ENCODE measurements at places on chromosomes 7 and 10.

- DNase-seq: no peak
Measured at GRCh38 chr10:13649844-13650520, 63.2 kb downstream of the PRPF18 start.

GRCh38 chr10:100998183-100998990 is 1.2 kb upstream of the LZTS2 start:
- peak; percentile 82 for DNase-seq

- no peak for DNase-seq
Measured at GRCh38 chr7:7675686-7676085, 35.1 kb downstream of the UMAD1 start.

DNA sequence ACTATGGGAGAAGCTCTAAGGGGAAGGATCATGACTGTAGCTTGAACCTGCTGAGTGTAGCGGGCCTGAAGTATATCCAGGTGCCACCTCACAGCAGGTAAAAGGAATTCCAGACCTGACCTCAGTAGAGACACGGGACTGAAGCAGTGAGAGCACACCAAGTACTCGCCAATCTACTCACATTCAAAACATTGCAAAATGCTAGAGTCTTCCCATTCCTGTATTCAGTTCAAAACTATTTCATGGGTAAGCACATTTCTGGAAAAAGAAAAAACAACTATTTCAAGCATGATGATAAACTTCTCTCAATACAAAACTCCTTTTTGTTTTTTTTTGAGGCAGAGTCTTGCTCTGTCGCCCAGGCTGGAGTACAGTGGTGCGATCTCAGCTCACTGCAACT is 121.9 kb upstream of the AUTS2 start:
- DNase-seq: no peak

DNA sequence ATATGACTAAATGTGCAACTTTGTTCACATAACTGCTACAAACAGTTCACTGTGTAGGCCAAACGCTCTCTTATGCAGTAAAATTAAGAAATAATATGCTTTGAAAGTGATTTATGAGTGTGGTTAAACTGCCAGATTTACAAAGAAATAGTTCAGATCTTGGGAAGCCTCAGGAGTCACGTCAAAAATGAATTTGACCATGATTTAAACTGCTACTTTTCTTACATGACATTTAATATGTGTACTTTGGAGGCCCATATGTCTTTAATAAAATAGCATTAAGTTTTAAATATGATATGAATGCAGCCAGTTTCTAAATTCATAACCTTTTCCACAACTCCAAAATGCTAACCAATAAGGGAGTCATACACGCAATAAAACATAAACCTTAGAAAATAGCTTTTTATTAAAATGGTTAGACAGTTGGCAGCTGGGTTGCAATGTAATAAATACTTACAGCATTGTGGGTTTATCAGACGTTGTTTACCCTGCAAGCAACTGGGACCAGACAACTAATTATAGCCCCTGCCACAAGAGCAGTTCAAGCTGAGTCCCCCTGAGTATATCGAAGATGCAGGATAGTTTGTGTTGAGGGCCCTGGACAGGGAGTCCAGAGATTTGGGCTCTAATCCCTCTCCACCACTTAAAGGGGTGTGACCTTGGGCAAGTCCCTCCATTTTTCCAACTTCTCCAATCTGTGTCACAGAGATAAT is 640.4 kb downstream of the LRMDA start:
- no peak for DNase-seq

- no peak for DNase-seq
Measured at GRCh38 chr10:77516575-77516974, 121.0 kb downstream of the KCNMA1 start.

GRCh38 chr7:99229234-99229633 is 21.3 kb upstream of the KPNA7 start:
- no peak for DNase-seq

GRCh38 chr10:55500931-55501559 is 700.0 kb upstream of the PCDH15 start:
- no peak for DNase-seq

DNA sequence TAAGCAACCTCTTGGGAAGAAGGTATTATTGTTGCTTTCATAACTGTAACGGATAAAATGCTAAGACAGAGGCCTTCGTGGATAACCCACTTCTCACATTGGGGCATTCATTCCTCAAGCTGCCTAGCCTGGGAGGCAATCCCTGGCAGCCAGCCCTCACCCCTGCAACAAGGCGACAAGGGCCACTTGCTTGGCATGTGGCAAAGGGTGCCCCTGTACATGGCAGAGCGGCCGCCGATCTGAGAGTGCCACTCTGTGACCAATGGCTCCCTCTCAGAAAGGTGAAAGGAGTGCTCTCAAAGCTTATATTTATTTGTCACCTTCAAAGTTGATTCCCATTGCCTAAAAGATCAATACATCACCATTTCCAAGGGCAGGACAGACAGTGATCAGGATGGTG is 31.9 kb downstream of the EBF3 start:
- no peak for DNase-seq

- peak; percentile 50 for DNase-seq
Measured at GRCh38 chr7:140060243-140060630, 2.5 kb downstream of the PARP12 start.

- no peak for DNase-seq
Measured at GRCh38 chr10:132788180-132788830, 2.4 kb upstream of the NKX6-2 start.

DNA sequence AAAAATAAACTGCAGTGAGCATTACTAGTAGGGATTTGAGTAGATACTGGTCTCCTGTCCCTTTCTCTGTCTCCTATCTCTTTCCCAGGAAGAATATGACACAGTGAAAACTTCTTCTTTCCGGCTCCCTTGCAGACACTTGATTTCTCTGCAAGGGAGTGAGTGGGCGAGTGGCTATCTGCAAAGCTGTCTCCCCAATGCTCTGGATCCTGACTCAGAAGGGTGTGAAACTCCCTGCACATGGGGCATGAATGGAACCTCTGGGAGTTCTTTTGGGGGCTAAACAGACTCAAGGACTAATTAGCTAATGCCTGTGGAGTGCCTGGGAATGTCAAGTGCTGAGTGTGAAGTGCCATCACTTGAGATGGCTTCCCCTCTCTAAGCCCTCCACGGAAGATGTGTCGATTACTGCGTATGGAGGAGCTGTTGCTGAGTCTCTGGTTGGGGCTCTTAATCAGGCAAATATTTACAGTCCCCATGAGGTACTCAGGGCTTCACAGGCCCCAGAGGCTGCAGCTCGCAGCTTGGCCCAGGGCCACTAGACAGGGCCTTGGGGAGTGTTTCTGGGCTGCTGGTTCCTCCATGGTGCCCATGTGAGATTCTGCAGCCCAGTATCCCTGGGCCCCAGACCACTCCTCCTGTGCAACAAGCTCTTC is 139.8 kb downstream of the RPS24 start:
- DNase-seq: no peak

GRCh38 chr10:25678666-25679065 is 255.4 kb upstream of the MYO3A start:
- DNase-seq: no peak

- DNase-seq: no peak
Measured at GRCh38 chr7:127870231-127870907, 160.9 kb downstream of the LRRC4 start.

GRCh38 chr7:7417851-7418250 is 117.8 kb downstream of the COL28A1 start:
- no peak for DNase-seq

DNA sequence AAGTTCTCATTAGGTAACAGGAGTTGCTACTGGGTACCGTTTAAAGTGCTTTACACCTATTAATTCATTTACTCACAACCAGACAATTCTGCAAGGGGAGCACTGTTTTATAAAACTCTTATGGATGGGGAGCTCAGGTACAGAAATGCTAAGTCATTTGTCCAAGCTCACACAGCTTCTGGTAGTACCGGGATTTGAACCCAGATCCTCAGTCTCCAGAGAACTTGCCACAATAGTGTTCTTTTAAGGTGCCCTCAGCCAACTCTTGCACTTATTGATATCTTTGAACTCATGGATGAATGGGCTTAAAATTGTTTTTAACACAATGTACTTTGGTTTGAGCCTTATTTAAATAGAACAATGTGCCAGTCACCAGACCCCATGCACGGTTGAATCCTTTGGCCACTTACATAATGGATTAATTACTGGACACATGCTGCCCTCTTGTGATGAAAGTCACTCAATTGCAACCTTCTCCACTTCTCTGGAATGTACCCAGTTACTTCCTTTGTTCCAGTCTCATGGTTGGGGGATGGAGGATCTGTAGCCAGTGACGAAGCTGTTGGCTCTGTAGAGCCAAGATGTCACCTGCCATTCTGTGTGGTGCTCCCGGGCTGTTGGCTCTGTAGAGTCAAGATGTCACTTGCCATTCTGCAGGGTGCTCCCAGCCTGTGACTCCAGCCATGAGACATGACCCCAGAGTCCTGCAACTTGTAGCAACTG is 65.6 kb downstream of the NOD1 start:
- DNase-seq: peak; percentile 64

DNA sequence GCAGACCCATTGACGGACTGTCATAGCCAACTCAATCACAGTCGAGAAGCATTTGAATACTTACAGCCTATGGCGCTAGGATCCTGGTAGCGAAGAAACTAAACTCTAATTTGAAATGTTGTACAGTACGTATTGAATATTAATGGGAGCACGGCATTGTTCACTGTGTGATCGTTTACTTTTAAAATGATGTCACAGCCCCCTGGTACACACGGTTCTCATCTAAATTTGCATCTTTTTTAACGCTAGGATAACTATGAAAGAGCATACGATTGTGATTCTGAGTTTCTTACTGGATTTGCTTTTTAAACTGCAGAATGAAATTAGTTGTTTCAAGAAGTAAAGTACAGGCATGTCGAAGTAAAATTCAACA is 895 bp upstream of the NAPEPLD start:
- no peak for DNase-seq

DNA sequence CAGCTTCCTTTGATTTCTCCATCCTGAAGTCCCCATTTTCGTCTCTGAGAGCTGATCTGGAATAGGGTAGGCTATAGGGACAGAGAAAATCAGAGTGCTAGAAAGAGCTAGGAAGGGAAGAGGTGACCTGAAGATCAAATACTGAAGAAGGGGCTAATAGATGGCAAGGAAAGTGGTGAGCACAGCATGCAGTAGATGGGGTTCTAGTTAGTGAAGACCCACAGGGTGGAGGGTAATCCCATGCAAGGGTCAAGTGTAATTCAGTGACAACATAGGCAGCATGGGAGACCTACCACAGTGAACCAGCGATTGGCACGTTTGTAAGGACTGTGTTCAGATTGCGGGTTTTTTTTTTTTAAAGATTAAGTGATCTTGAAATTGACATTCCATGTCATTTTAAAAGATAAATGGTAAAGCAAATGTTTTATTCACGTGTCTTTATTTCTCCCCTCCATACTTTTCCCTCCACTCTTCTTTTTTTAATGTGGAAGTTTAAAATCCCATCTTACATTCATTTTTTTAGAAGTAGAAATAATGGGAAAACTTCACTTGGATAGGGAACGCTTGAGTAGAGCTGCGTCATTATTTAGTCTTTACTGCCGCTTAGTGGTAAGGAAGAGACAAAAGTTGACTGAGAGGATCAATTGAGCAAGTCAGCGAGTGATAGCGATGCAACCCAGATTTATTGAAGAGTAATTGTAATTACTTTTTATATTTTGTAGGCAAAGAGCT is 21.0 kb upstream of the ABI1 start:
- peak; percentile 74 for DNase-seq

- DNase-seq: no peak
Measured at GRCh38 chr10:70272925-70273316, 10.9 kb downstream of the NPFFR1 start.

- DNase-seq: no peak
Measured at GRCh38 chr10:122271076-122271475, at the start of gene BTBD16. TSS of gene BTBD16 (plus strand) at chr10:122271296. CDS start at chr10:122275082, 3,786 bp downstream.

DNA sequence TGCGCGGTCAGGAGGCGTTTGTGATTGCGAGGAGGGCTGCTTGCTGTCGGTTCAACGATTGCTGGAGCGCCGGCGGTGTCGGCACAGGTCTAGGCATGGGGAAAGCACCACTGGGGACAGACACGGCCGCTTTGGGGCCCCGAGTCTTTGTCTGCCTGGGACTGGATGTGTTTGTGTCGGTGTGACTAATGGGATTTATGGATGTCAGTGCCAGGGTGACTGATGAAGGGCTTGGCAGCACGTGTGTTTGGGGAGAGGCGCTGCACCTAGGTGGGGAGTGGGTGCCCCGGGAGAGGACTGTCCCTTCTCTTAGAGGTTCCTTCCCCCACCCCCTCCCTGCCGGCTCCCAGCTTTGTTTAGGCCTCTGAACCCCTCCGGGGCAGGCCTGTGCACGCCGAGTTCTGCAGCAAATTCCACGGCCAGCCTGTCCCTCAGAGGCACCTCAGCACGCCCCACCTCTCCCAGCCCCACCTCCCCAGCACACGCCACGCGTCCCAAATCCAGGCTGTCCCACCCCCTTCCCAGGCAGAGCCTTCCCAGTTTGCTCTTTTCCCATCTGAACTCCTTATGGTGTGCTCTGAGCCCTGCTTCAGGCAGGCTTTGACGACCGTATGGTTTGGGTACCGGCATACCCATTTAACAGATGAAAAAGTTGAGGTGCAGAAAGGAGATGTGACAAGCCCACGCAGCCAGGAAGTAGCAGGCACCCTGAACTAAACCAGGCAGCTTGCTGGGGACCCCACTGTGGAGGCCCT is 6.4 kb upstream of the TNRC18 start:
- no peak for DNase-seq

GRCh38 chr10:86329093-86329710 is 37.4 kb downstream of the GRID1 start:
- no peak for DNase-seq

DNA sequence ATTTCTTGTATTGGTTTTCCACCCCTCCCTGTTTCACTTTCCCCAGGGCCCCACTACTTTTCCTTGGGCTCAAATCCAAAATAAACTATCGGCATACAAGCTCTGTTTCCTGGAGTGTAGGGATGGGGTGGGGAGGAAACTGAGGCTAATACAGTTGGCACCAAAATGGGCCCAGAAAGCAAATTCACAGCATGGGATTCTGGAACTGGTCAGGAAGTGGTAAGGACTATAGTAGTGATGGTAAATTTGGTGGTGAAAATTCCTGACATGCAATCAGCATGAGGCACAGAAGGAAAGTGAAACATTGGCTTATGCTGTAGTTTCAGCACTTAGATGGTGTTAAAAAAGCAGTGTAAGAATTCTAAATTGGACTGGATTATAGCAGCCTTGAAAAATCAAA is 8.7 kb upstream of the SAMD9L start:
- no peak for DNase-seq

DNA sequence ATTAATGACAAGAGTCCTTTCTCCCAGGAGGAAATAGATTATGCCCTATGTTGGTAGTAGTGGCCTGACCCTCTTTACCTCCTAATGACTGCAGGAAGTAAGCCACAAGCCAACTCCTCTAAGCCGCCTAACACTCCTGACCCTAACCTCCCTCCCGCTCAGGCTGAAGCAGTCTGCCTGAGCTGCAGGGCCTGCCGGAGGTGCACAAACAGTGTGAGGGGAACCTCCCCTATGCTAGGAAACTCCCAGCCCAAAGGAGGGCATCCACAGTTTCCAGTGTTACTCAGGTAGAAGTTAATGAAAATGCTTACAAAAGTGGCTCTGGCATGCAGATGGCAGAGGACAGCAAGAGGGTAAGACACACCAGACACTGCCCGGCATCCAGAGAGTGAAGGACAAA is 294.4 kb upstream of the GALNT17 start:
- DNase-seq: no peak

- no peak for DNase-seq
Measured at GRCh38 chr7:114099337-114099736, 180.5 kb upstream of the PPP1R3A start.

All from hematopoietic multipotent progenitor cell treated with erythropoietin and hydrocortisone succinate and interleukin-3 and kit ligand, for 17 days (in vitro differentiated cells).